ENCODE measurements at places on chromosomes 7 and 10. TPM values are rescaled to one million over a fixed set of nuclear protein-coding genes. Genes with fewer than 3 reads are reported as not detected.

GRCh38 chr10:16227674-16228073, 209.1 kb upstream of the PTER start:
- DNase-seq: no peak

Gene LLCFC1
- total RNA-seq: not detected

DNA sequence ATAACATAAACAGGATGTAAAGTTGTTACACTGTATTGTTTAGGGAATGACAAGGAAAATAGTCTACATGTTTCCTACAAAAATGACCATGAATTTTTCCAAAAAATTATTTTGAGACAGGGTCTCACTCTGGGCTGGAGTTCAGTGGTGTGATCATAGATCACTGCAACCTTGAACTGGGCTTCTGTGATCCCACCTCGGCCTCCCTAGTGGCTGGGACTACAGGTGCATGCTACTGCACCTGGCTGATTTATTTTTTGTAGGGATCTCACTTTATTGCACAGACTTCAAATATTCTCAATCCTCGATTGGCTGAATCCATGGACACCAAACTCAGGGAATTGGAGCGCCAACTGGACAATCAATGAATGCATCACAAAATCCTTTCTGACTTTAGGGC, 6.6 kb downstream of the CHCHD2 start:
- DNase-seq: no peak

DNA sequence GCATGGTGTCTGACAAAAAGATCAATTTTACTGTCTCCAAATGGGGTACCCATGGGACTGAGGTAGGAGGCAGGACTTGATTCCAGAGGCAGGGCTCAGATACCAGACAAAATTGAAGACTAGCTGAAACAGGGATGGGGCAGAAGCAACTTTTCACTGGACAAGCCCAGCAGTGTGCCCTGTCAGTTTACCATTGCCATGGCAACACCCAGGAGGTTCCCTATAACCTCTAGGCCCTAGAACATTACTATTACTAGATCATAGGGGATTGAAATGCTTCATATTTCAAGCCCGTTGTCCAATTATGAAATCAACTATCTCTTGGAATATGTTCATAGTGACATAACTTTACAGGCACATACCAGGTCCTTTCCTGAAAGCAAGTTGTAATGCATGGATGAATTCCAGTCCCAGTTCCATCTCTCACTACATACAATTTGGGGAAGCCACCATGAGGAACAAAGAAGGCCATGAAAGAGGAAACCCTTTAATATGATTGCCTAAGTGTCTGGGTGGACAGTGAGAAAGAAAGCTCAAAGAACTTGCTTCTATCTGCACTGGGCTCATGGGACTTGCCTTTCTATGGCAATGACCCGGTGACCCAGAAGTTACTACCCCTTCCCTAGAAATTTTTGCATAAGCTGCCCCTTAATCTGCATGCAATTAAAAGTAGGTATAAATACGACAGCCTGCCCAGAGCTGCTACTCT, 557.9 kb downstream of the KCNMA1 start:
- no peak for DNase-seq

DNA sequence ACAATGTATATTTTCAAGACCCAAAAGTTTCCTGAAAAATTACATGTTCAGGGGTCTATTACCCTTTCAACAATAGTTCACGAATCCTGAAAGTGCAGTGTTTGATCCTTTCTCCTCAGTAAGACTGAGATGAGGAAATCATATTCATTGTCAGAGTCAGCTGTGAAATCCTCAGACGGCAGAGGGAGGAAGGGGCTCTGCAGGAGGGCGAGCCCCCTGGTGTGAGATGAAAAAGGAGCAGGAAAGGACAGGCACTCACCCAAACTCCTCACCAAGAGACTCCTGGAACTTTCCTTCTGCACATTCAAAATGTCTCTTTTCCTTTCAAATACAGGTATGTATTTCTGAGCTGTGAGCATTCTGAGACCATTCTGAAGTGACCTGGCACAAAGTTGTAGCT, 150.3 kb upstream of the HABP2 start:
- DNase-seq: no peak

DNA sequence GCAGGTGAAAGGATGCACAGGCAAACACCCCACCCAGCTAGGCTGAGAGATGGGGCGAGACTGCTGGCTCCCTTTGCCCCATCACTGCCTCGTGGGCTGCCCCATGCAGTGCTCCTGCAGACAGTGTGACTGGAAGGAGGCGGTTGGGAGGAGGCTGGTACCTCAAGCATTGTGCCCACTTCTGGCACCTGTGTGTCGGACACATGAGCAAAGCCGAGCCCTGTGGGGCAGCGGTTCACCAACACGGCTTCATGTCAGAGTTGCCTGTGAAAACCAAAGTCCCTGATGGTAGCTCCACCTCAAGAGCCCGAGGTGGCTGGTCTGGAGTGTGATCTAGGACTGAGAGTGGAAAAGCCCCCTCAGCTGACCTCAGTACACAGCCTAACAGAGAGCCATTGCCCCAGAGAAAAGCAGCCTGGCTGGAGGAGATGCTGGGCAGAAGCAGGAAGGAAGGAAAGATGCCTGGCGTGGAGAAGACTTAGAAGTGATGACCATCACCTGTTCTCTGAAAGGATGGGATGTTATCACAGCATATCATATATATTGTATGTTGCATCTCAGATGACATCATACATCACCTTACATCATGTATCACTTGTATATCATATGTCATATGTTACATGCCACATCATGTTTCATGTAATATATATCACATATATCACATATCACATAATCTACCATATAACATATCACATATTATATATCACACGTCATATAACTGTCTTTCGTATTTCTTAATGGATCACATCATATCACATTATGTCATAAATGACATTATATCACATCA, 75.6 kb downstream of the ADCY1 start:
- DNase-seq: no peak

Gene ZP3
- 1.3 TPM for total RNA-seq

Gene METTL27
- 13.5 TPM for total RNA-seq

- no peak for DNase-seq
These were observed 274.7 kb upstream of the MTPN start for GRCh38 chr7:136251826-136252225.

GRCh38 chr10:118798231-118798662, 43.5 kb upstream of the CACUL1 start:
- DNase-seq: no peak

- no peak for DNase-seq
These were observed 32.5 kb upstream of the FAM133B start for GRCh38 chr7:92622685-92623084.

DNA sequence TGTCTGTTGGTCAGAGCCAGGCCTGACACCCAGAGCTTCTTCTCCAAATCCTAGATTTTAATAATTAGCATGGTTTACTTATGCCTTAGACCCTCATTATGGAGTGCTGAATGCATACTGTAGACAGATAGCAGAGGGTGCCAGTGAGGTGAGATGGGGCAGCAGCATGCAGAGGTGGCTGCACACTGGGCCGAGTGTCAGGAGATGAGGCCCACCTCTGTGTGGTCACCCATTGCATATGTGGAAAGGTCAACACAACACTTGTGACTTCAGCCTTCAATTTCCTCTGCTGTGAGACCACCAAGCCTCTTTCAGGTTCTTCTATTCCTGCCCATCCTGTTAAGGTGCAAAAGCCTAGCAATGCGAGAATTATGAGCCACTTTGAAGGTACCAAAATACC, 39.7 kb upstream of the NMT2 start:
- DNase-seq: no peak

DNA sequence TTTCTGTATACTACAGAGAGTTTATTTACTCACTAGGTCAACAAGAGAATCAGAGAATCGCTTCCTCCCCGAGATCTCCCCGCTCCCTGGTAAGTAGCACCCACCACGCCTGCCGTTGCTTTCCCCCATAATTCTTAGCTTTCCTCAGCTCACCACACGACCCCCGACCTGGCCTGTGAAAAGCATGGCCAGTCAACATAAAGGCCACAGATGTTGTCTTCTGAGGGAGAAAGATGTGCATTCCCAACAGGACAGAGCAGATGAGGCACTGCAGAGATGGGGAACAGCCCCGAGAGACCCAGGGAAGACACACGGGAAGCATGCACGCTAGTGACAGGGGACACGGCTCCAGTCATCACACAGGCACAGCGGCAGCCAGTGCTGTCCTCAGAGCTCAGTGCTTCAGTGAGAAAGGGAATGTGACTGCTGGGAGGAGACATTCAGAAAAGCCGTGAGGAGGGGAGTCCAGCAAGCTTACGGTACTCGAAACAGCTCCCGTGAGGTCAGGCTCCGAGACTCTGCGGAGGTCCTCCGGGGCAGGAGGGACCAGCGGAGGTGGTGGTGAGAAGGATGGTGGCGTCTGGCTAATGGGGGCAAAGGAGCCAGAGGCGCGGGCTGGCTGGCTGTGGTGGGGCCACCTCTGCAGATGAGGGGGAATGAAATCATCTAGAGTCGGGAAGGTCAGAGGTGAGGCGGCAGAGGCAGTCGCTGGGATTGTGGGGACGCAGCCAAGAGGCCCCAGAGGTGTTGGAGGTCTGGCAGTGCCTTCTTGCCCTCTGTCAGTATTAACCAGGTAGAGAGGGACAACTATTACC, 123.4 kb upstream of the PDLIM1 start:
- no peak for DNase-seq

DNA sequence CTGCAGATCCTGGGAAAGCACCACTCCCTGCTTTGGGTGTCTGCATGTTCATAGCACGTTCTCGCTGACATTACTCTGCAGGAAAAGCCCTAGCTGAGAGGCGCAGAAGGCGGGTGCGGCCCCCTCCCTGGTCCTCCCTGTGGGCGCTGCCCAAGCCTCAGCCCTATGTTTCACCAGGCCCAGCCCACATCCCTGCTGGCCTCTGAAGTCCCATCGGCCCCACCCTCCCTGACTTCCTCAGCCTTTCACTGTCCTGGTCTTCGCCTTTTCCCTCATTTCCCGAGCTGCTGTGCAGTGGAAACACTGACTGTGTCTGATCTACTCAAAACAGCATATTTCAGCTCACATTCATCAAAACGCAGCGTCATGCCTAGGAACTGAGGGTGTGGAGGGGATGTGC, 36.3 kb upstream of the DIP2C start:
- DNase-seq: no peak

Gene VSTM4
- 0.35 TPM for total RNA-seq

DNA sequence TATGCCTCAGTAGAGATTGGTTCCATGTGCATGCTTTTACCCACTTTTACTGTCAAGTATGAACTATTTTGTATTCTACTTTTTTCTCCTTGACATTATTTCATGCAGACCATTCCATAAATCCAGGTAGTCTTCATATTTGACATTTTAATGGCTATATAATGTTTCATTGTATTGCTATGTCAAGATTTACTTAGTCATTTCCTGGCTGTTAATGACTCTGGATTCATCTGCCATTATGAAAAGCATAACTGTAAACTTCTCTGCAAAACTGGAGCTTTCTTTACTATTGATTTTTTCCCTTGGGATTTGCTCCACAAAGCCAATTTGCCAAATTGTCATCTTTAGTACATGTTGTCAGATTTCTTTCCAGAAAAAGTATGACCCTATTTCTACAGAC, 6.8 kb upstream of the MSRB2 start:
- DNase-seq: no peak

Gene KIAA1549
- total RNA-seq: 11.9 TPM

Gene SSC4D
- total RNA-seq: 14.8 TPM

- DNase-seq: no peak
These were observed 348.3 kb upstream of the AKR1E2 start for GRCh38 chr10:4477664-4478063.

- DNase-seq: no peak
These were observed 76.7 kb upstream of the SFMBT2 start for GRCh38 chr10:7487528-7487927.

Gene INMT
- total RNA-seq: 0.70 TPM

DNA sequence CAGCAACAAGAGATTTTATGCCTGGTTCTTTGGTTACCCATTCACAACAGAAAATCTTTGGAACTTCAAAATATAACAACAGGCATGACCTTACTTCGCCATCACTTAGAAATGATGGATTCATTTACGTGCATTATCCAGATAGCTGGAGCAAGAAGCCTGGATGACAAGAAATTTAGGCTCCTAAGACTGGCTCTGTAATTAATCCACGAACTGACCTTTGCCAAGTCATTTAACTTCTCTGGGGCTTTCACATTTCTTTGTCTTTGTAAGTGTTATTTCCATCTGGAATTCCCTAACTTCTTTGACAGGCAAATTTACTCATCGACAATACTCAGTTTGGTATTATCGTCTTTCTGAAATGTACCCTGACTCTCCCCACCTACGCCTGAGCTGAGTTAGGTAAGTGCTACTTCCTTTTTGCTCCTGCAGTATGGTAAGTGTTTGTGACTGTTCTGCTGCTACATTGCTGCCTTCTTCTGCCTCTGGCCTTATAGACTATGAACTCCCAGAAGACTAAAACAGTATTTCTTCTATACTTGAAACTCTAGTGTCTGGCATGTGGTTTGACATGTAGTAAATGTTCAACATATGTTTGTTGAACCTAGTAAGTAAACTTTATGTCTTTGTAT, 5.5 kb upstream of the MDFIC start:
- no peak for DNase-seq

Gene TNS3
- total RNA-seq: 9.5 TPM

DNA sequence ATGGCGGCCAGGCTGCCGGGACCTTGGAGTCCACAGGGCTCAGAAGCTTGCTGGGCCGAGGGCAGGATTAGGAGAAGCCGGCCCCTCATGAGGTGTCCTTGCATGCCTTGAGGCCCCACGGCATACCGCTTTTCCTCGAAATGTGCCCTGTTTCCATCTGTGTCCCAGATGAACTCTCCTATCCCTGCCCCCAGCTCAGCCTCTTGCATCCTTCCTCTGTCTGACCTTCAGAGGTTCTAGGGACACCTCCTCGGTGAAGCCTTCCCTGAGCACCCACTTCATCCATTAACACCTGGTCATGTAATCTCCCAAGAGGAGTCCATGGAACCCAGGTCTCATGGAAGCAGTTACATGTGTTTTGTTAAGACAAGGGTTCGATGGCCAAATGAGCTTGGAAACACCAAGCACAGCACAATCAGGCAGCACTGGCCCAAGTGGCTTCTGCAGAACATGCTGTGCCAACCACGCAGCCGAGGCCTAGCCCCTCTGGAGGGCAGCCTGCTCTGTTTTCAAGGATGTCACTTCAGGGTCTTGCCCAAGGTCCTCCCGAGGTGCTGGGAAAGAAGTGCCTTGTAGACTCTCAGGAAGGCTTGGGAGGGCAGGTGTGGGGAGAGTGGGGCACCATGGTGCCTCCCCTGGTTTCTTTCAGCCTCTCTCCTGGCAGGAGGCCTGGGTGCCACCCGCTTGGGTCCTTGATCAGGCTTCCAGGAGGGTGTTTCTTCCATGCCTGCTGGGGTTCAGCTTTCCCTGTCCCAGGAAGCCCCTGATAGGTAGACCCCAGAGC, 124.3 kb downstream of the NEURL1 start:
- DNase-seq: no peak

DNA sequence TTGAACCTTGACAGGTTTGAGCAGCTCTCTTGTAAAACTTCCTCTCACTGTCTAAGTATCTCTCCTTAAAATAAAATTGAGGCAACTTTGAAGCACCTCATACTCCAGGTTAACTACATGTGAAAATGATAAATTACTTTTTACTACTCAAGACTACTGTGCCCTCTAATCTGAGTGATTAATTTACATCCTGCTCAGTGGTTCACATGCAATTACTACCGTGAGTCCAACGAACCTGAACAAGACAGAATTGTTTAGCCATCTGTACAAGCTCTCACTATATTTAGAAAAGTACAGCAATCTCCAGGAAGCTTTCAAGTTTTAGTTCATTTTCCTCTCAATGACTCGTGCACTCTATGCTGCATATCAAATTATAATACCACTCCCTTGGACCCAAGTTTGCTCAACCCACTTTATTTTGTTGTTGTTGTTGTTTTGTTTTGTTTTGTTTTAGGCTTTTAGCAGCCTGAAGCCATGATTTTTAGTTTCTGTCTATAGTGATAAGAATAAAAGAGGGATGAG, 21.2 kb downstream of the PDE1C start:
- no peak for DNase-seq

Data from H9 (cell line).